A549 (cell line): ENCODE measurements at places on chromosomes 3 and 15. TPM values are rescaled to one million over a fixed set of nuclear protein-coding genes. Genes with fewer than 3 reads are reported as not detected.

DNA sequence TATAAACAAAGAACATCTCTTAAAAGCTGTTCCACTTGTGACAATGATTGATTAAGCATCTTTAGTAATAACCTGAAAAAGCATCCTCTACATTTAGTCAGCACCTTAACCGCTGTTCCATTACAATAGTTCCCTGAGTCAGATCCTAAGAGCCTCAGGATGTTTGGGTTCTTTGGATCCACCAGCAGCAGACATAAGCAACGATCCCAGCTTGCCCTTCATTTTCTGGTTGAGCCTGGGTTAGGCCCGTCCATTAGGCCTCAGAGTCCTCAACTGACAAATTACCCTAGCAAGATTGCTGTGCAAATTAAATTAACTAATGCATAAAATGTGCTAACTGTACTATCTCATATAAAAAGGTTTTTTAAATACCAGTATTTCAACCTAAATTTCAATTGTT lies 42.3 kb upstream of the ROBO1 start:
- DNase-seq: no peak

GLDN gene
- polyA plus RNA-seq: 0.03 TPM in 2 of 3 replicates, not detected in the other

DNA sequence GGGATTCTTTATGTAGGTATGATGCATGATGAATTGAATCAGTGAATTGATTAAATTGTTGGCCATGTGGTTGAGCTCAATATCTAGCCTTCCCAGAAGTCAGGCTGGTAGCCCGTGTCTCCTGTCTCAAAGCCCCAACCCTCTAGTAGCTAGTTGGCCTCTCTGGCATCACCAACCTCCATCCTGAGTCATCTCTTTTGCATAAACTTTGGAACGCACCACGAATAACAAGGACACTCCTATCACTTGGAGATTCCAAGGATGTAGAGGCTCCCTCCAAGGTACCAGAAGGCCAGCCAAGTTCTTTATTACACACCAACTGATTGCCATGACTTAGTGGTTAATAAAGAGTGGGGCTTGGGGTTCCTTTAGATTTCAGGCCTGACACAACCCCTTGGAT lies 148.4 kb downstream of the APBA2 start:
- no peak for DNase-seq

DNA sequence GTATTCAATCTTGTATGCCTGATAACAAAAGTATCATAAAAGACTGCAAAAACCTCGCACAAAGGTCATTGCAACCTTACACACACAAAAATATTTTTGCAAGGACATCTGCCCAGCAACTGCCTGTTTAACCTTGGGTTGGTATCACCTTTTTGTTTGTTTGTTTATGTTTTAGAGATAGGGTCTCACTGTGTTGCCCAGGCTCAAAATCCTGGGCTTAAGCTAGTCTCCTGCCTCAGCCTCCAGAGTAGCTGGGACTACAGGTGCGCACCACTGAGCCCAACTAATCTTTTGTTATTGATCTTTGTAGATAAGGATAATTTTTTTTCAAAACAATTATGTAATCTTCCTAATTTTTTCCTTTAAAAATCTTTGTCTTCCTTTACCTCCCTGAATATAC lies 54.2 kb downstream of the SPTSSB start:
- DNase-seq: no peak

- DNase-seq: no peak
These were observed 56.6 kb upstream of the CSTA start for GRCh38 chr3:122268257-122269024.

DNA sequence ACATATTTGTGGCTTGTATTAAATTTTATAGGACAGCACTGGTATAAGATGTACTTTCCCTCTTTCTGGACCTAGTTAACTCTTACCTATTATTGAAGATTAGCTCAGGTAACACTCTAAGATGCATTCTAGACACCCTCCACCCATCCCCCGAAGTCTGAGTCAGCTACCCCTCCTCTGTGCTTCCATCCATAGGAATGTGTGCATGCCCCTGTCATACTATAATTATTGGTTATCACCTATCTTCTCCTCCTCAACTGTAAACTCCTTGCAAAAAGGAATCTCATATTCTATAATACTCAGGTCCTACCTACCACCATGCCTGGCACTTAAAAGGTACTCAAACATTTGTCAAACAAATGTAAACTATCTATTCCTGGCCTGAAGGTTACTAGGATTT lies 3.0 kb downstream of the PEAK1 start:
- DNase-seq: no peak

DNA sequence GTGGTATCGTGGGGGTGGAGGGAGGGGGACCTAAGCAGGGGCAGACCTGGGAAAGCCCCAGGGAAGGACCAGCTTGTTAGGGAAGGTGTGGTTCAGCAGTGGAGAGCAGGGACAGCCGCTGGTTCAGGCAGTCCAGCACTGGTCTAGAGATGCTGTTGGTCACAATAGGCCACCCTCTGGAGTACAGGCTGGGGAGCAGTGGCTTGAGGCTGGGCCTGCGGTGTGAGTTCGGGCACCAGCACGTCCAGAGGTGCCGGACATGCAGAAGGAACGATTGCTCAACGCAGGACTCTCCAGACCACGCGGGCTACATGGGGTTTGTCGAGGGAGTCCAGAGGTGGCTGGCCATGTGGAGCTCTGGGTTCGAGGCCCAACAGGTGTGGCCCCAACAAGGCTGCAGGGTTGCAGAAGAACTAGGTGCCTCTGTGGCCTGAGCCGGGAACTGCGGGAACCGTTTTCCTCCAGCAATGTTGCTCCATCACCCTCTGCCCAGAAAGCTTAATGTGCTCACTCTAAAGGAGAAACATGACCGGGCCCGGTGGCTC lies 143.9 kb downstream of the APBA2 start:
- no peak for DNase-seq

PTH1R gene
- 0.53 to 0.76 TPM (median 0.54 TPM) in 3 replicates for polyA plus RNA-seq

LTK gene
- 0.16 to 0.17 TPM (median 0.16 TPM) in 3 replicates for polyA plus RNA-seq

DNA sequence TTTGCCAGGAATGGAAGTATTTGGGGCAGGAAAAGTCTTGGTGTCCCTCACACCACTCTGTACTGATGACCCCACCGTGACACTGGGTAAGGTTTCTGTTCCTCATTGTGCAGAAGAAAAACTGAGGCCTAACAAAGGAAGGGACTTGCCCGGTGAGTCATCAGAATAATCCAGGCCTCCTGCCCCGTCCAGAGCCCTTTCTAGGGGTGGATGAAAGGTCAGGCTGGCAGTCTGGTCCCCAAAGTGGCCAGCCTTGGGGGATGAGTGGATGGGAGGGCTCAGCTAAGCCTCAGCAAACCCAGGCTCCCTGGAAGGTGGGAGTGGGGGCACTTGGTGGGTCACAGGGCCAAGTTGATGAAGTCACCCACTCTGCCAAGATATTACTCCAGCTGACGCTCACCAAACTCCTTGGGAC lies 2.3 kb upstream of the DNAH1 start:
- DNase-seq: no peak

DNA sequence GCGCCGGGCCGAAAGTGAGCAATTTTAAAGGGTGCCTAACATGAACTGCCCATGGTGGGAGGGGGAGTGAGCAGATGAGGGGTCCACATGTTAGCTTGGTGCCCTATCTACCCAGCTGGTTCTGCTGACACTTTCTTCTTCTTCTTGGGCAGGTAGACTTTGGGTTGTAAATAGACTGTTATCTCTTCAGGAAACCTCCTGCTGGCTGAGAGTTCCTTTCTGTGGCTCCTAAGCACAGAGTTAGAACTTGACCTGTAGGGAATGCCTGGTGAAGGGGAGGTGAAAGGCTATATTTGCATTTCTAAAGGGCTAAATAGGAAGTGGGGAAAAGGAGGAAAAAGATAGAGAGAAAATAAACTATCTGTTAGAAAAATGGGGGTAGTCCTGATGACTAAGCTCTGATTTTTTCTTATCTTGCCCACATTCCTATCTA lies 521.4 kb upstream of the TGFBR2 start:
- no peak for DNase-seq
